Mesangial cell (primary cell): ENCODE measurements at places on chromosomes 7 and 10. TPM values are rescaled to one million over a fixed set of nuclear protein-coding genes. Genes with fewer than 3 reads are reported as not detected.

GIMAP2 gene
- not detected in 2 replicates for total RNA-seq

SLC35G1 gene
- total RNA-seq, result 3.8 and 5.1 TPM in 2 replicates

EGR2 gene
- total RNA-seq, result 0.33 and 0.76 TPM in 2 replicates

CC2D2B gene
- total RNA-seq, result 0.25 TPM in 1 of 2 replicates, not detected in the other

ATP5MK gene
- 110 and 173 TPM in 2 replicates for total RNA-seq

MYO3A gene
- total RNA-seq, result 0.16 and 1.0 TPM in 2 replicates

HTR7 gene
- 0.13 and 0.49 TPM in 2 replicates for total RNA-seq
